ENCODE measurements at places on chromosomes 3 and 15. TPM values are rescaled to one million over a fixed set of nuclear protein-coding genes. Genes with fewer than 3 reads are reported as not detected.

DNA sequence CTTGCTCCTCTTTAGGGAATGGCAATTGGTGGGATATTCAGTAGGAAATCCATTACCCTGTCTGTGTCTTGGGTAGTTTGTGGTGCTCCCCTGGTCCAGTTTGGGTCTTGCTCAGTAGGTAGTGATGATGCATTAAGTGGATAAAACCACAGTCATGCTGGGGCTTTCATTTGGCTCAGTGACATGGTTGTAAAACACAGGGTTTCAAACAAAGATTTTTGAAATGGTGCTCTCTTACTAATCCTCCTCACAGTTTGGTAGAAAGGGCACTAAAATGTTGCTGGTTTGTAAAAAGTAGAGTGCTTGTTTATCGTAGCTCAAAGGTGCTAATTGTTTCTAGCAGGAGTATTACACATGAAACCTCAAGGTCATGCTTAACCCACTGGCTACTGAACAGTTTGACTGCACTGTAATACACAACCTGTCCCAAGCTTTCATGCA is 22.9 kb downstream of the BBX start:
- DNase-seq = no peak

- no peak for DNase-seq
Observed at GRCh38 chr3:58150130-58150809, 60.5 kb downstream of the DNASE1L3 start.

DNA sequence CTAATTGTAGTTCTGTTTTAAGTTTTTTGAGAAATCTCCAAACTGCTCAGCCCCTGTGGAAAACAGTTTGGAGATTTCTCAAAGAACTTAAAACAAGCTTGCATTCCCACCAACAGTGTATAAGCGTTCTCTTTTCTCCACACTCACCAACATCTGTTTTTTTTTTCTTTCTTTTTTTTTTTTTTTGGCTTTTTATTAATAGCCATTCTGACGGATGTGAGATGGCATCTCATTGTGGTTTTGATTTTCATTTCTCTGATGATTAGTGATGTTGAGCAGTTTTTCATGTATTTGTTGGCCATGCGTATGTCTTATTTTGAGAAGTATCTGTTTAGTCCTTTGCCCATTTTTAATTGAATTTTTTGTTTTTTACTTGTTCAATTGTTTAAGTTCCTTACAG is 73.1 kb upstream of the COL8A1 start:
- no peak for DNase-seq

DNA sequence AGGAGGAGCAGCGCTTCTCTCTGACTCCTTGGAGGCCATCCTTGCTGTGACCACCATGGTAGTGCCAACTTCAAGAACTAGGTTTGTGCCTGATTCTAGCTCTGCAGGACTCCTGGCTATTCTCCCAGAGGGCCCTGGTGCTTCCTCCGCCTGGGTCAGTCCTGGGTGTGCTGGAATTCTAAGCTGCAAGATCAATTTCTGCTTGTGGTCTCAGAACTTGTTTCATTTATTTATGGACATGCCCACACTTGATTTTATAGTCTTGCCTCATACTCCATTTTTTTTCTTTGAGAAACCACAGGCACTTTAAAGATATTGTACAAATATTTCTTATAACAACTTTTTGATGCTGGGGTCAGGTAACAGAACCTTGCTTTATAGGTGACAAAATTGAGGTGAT is 87.6 kb downstream of the PDCD6IP start:
- no peak for DNase-seq

Gene CAMK2N2
- polyA plus RNA-seq = not detected

Gene APOD
- polyA plus RNA-seq = 36.5 TPM

Gene GOLGA8G
- polyA plus RNA-seq = not detected
